ENCODE measurements at places on chromosomes 13 and 19.
A peak's percentile ranks its signal among the peaks of the same experiment; 100 is the strongest.

DNA sequence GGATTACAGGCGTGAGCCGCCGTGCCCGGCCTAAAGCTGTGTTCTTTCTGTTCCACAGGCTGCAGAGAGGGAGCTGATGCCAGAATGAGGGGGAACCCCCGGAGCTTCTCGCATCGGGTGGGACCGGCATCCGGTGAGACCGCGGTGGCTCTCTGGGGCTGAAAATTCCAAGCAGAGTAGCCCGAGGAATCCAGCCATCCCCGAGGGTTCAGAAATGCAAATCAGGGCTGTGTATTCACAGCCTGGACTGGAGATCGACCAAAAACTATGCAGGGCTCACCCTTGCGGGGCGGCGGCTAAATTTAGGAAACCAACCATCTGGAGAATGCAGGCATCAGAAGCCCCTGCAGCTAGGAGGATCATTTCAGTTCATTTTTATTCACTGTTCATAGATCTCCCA lies 99.2 kb downstream of the GNG7 start:
- no peak for DNase-seq

DNA sequence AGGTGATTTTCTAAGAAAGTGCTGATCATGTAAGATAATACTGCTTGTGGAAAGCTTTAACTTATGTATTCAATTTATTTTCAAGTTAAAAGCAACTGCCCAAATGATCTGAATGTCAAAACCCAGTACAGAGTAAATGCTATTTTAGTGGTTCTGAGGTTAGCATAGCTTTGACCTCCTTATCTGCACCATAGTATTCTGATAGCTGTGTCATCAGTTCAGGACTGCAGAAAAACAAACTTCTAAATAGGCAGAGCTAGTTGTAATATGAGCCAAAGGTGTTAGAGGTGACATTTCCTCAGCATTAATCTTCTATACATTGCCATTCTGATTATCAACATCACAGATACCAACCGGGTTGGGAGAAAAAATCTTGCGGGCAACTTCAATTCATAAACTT lies 758.7 kb downstream of the SLITRK5 start:
- DNase-seq: no peak

DNA sequence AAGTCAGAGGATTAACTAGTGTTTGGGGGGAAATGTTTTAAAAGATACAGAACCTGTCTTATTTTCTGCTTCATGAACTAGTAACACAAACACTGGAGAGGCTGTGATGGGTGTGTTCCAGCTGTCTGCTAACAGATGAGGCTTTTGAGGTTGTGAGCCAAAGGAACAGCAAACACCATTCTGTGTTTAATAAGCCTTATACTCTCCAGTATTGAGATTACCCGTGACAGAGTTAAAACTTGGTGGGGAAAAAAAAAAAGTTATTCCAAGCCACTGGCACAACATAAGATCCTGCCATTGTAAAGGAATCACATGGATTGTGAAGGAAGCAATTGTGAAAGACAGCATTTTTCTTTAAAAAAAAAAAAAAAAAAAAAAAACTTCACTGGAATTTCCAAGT lies 48.4 kb downstream of the KCTD12 start:
- no peak for DNase-seq

- DNase-seq: no peak
These were observed 484.4 kb upstream of the PCDH20 start for GRCh38 chr13:61900033-61900432.

DNA sequence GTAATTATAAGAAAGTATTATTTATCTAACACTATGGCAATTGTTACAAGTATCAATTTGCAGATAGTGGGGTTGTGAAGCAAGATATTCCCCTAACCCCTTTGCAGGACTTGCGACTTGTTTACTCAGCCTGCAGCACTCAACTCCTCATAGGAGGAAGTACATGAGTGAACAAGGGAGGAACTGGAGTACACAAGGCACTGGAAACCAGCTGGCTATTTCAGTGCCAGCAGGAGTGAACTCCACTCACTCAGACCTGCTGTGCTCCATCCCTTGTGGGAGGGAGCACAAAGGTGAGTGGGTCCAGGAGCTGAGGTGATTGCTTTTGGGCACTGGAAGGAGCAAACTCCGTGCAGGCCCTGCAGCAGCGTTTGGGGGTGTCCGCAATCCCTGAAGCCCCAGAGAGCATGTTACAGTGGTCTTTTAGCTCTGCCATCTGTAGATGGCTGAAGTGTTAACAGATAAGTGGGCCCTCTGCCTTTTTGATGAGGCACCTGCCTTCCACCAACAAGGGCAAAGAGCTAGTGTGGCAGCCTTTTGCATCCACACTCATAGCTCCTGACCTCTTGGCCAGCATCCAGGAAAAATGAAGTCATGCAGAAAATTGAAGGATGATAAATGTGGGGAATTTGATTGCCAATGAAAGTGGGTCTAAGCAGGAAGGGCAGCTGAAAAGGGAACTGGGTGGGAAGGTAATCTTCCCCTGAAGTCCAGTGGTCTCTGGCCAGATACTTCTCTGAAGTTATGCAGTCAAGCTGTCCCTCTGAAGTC lies 802.2 kb upstream of the MIR17HG start:
- DNase-seq: no peak

DNA sequence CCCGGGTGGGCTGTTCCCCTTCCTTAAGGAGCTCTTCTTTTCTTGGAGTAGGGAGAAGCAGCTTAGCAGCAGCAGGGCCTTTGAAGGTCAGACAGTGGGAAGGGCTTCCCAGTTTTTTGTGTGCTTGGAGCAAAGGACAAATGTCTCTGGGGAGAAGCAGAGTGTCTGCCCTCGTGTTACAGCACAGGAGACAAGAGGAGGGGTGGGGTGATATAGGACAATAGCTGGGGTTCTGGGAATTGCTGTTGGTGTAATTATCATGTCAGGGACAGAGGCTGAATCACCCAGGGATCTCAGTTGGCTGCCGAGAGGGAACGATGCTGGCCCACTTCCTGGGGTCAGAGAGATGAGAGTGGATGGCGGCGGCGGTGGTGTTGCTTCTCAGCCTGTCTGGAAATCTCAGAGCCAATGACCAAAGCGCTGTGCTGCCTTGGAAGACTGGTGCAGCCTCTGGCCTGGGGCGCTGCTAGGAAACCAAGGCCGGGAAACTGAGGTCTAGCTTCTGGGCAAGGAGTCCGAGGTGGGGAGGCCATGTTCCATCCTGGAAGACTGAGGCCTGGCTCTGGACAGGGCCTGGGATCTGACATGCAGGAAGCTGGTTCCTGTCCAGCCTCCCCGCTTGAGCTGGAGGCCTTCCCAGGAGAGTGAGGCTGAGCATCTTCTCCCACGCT lies 1.2 kb downstream of the INAFM1 start:
- DNase-seq: no peak

DNA sequence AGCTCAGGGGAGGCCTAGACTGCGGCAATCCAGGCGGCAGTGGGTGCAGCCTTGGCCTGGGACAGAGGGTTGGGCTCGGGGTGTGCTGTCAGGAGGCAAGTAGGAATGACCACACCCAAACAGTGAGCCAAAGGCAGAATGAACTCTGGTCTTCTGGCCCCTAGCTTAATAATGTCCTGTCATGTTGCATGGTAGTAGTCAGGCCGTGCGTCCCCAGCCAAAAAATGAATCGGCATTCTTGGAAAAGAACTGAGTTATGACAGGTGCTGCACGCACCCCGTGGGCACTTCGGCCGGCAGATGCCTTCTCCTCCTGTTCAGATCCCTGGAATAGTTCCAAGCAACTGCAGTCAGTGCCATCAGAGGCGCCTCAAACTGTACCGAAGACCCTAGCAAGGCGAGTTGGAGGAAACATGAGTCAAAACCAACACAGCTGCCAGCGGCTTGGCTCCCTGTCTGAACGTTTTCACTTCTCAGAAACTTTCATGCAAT lies 55.9 kb downstream of the ATP7B start:
- no peak for DNase-seq

DNA sequence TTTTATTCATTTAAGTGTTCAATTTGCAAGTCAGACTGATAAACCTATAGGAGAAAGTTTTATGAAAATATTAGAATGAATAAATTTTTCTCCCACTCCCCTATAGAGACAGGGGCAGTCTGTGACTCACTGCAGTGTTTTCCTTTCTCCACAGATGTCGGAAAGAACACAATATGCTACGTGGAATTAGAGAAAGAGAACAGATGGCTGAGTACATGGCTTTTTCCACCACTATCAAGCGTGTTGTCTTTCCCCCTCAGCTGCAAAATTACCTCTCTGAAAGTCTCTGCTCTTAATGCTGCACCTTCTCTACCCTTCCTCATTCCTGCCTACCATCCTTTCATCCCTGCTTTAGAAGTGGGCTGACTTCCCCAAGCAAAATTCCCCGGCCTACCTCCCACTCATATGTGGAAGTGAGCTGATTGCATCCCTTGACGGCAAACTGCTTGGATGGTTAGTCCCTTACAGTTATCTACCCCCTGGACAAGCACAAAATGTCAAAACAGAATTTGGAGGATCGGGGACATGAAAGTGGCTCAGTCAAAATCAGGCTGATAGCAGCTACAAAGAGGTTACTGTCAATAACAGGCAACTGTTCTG lies 30.0 kb downstream of the FLT1 start:
- DNase-seq: no peak

GRCh38 chr13:111893071-111893606 lies 173.8 kb upstream of the SOX1 start:
- no peak for DNase-seq

DNA sequence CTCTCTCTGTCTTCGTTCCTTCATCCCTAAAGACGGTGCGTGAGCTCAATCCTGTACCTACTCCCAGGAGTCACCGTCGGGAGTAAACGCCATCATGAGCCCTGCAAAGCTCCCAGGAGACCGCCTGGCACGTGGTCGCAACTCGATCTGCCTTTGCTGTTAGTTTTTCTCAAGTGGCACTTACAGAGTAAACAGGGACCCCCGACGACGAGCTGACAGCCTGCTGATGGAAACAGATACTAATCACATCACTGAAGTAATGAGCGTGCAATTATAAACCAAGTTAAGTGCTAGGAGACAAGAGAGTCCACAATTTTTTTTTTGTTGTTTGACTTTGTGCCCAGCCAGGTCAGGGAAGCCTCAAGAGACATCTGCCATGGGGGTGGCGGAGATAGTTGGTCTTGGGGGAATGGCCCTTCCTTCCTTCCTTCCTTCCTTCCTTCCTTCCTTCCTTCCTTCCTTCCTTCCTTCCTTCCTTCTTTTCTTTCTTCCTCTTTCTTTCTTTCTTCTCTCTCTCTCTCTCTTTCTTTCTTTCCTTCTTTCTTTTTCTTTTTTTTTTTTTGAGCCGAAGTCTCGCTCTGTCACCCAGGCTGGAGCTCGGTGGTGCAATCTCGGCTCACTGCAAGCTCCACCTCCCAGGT lies 23.6 kb downstream of the CACNG6 start:
- no peak for DNase-seq

DNA sequence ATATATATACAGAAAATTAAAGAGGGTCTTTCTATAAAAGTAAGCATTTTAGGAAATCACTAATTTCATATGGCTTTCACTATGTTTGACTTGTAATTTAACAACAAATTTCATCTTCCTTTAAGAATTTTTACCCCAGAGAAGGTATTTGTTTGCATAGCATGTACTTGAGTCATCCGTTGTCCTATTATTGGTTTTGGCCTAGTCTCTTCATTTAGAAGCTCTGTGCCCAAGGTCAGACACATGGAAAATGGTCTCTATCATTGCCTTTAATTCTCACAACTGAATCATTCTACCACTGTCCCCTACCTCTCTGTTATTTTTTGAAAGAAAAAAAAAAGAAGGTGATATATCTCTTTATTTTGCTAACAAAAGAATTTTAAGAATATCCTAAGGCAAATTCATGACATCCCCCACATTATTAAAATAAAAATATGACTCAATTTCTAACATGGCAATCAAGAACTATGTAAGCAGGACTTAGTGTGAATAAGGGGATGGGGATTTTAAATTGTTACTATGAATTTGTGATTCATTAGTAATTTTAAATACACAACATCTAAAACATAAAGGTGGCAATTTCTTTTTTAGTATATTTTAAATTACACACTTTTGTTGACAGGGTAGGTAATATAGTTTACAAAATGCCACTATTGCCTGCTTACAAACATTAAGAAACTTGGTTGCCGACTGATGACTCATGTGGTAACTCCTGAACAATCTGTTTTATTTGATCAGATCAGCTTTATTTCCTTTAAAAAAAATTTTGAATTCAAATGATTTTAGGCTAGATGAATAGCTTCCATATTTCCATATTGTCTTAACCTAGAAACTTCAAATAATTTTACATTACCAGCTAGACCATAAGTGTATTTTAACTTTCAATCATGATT lies 13.9 kb downstream of the SLITRK5 start:
- no peak for DNase-seq

- peak; percentile 93 for DNase-seq
These were observed 2.1 kb upstream of the RSPH6A start for GRCh38 chr19:45817010-45817724.

DNA sequence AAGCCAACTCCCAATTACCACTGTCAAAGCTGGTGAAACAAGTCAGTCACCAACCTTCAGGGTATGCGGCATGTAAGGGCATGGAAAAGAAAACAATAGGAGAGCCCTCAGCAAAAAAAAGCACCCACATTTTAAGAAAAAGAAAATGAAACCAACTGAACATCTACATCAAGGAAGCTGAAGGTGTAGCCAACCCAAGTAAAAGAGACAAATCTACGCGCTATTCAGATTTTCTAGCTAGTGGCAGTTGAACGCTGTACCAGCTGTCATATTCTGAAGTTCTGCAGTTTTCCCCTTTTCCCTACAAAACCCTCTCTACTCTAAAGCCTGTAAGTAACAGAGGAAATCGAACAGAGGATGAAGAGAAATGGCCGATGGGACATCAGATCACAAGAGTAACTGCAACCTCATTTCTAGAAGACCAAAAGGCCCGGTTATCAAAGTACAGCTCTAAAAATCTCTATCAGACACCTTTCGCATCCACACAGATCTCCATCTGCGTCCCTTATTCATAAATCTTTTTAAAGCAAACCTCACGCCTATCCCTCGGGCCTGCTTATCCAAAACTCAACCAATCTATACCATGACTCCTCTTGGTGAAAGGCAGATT lies 1.4 kb downstream of the MYCBP2 start:
- DNase-seq: no peak

DNA sequence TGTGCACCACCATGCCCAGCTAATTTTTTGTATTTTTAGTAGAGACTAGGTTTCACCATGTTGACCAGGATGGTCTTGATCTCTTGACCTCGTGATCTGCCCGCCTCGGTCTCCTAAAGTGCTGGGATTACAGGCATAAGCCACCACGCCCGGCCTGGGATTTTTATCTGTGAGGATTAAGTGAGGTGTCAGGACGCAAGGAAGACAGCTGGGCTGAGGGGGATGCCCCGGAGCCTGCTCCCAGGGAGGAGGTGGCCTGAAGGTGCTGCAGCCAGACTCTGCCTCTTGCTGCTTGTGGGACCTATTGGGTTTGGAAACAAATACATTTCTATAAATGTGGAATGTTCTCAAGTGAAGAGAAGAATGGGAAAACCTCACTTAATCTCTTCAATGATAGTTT lies 131.6 kb downstream of the OLFM4 start:
- no peak for DNase-seq

GRCh38 chr19:50000841-50001557 lies 24.2 kb downstream of the VRK3 start:
- DNase-seq: no peak

GRCh38 chr19:48718711-48719231 lies 754 bp downstream of the MAMSTR start:
- DNase-seq: no peak

GRCh38 chr19:39052243-39052746 lies 19.9 kb upstream of the FBXO27 start:
- peak; percentile 53 for DNase-seq

Data from central memory CD8-positive, alpha-beta T cell (primary cell).